Nucleus accumbens (tissue), 56 donors: ENCODE measurements at places on chromosomes 13 and 19.

DNA sequence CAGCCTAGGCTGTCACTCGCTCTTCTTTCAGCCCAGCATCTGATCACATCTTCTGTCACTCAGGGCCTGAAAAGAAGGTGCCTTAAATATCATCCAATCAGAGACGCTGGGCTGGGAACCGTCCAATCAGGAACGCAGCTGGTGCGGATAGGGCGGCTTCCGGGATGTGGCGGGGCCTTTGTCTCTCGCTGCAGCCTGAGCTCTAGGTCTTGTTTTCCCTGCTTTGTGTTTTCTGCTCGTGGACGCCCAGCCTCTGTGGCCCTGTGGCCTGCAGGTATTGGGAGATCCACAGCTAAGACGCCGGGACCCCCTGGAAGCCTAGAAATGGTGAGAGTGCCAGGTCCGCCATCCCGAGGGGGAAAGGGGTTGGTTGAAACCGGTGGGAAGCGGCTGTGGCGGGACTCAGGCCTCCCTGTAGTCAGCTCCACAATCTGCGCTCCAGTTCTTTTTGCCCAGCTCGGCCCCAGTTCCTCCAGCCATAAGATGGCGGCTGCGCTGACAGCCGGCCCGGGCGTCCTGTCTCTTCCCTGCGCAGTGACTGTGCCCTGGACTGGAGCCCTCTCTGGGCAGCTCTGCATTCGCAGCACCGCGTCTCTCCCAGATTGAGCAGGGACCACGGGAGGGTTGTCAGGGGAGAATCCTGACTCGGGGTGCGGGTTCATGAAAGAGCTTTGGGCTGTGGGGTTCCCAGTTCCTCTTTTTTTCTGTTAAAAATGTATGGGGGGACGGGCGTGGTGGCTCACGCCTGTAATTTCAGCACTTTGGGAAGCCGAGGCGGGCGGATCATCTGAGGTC is at the start of gene ZNF85:
ZNF85 (plus strand) TSS at position 175 of the 795 bp plus-strand sequence; CDS start at position 325, 150 bp downstream.
- peak; percentile 90 for DNase-seq

DNA sequence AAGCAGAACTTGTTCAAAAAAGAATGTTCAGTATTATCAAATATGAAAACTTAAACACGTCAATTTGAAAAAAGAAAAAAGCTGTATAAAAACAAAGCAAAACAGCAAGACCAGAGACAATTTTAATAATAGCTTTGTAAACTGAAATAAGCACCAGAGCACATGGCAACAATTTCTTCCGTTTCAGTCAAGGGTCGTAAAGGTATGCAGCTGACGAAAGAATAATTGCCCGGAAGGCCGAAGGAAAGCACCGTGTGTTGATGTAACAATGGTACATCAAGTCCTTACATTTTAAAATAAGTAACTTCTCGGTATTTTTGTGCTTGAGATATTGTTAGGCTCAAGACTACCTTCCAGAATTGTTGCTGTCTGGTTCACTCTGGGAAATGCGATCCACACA is 1.7 kb downstream of the PROSER1 start:
- no peak for DNase-seq

- DNase-seq: no peak
Observed at GRCh38 chr19:41853768-41854167, 6.3 kb upstream of the RPS19 start.

DNA sequence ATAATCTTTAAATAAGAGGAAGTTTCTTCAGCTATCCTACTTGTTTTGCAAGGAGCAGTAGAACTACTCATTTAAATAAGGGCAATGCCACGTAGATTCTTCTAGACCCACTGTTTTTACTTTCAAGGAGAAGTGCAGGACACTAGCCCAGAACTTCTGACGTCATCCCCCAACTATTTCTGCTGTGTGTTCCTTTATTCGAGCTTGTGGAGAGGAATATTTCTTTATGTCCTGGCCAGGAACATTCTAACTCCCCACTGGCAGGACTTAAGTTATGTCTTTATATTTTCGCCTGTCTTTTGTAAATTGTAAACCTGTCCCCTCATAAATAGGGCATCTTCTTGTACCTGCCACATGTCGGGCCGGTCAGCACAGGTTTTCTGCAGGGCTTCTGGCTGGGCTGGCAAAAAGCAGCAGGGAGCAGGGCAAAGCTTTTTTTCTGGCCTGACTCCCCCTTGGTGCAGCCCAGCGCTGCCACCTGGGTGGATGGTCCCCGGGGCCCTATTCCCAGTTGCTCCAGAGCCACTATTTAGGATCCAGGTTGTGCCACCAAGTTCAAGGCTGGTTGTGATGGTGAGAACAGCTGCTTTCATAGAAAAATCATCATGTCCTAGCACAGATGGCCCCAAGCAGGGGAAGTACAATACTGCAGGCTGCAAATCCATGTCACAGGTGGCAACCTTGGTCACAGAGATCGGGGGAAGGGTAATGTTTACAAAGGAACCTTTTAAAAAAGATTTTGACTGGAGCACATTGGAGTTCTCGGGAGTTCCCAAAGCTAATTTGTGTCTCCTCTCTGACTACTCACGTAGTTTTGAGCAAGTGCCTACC is 1.8 kb downstream of the MBNL2 start:
- no peak for DNase-seq

GRCh38 chr19:15101479-15102082 is 5.6 kb upstream of the SYDE1 start:
- DNase-seq: no peak

DNA sequence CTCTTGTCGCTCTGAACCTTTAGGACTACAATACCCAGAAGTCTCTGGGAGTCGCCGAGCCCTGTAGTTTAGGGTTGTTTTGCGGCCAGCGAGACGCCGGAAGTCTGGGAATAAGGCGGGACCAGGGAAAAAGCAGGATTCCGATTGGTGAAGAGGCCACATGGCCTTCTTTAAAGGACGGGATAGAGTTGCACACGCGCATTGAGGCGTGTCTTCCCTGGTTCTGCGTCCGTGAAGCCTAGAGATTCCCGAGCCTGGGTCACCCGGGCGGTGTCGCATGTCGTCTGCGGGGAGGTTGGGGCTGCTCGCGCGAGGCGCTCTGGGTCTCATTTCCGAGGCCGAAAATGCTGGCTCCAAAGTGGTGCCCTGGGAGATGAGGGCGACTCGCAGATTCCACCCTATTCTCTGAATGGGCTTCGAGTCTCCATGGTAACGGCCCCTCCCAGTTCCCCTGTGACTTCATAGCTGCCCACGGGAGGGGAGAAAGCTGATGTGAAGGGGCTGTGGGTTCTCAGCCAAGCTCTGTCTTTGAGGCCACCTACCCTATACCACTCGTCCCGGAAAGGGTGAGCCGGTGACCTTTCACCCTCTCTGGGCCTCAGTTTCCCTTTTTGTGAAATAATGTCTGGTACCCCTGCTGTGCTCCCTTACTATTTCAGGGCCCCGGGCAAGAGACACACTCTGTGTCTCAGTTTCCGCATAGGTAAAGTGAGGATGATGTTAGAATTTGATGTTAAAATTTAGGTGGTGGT is 614 bp upstream of the ZSCAN5A start:
- peak; percentile 93 for DNase-seq

- no peak for DNase-seq
Observed at GRCh38 chr19:858868-859843, at the start of gene CFD. TSS of gene CFD (plus strand) at chr19:859664. CDS start at chr19:859690, 26 bp downstream.

GRCh38 chr13:45336025-45336800 is 4.8 kb downstream of the TPT1 start:
- DNase-seq: no peak

DNA sequence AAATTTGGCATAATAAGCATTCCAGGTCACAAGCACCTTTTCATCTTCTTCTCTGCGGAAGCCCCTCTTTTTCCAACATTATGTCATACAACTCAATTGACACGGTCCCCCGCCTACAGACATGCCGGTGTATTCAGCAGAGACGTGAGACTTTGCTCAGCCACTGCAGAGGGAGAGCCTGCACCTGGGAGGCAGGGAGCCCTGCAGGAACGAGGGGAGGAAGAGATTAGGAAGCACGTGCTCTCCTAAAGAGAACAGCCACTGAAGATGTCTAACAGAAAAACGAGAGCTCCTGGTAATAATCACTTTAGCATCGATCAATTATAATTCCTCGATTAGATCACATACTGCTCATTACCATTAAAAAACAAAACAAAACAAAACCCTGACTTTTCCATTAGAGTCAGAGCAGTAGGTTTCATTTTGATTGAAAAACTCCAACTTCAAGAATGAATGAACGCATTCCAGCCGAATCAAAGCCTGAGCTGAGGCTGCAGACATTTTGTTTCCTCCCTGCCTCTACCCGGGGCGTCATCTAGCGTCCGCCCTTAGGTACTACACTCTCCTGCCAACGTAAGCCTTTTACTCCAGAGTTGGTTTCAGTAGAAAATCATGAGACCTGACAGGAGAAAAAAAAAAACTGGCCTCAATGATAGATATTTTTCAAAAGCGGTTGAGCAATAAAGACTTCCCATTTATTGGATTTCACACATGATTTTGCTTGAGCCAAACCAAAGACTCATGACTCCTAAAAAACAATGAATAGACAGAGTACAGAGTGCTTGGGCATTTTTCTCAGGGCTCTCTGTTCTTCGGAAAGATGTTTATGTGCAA is 194.5 kb downstream of the KATNAL1 start:
- peak; percentile 58 for DNase-seq

- no peak for DNase-seq
Observed at GRCh38 chr13:106038752-106039151, 496.7 kb downstream of the EFNB2 start.

GRCh38 chr19:17751103-17751911 is at the start of gene FCHO1:
TSS of gene FCHO1 (plus strand) at chr19:17751477. CDS start at chr19:17755165, 3,688 bp downstream.
- DNase-seq: peak; percentile 7
